ENCODE measurements at places on chromosomes 12 and 14. TPM values are rescaled to one million over a fixed set of nuclear protein-coding genes. Genes with fewer than 3 reads are reported as not detected.

The ESR2 gene
- 0.14 TPM for total RNA-seq

The GLT8D2 gene
- total RNA-seq = 0.16 TPM

The SLC7A8 gene
- total RNA-seq = 1.2 TPM

The CLEC6A gene
- total RNA-seq = not detected

The SYCP3 gene
- total RNA-seq = 0.21 TPM

The LRCOL1 gene
- not detected for total RNA-seq

The KRT6C gene
- not detected for total RNA-seq

The EML1 gene
- 2.2 TPM for total RNA-seq

The TAS2R8 gene
- total RNA-seq = not detected

The TIGAR gene
- total RNA-seq = 3.8 TPM

The TMEM179 gene
- total RNA-seq = 0.23 TPM

The CD69 gene
- 72.7 TPM for total RNA-seq

The DIO2 gene
- 0.21 TPM for total RNA-seq

The GPR132 gene
- total RNA-seq = 32.6 TPM

The SPTB gene
- 0.66 TPM for total RNA-seq

The PAX9 gene
- total RNA-seq = not detected

The PLA2G1B gene
- total RNA-seq = not detected

The RD3L gene
- total RNA-seq = not detected

Measured in activated naive CD4-positive, alpha-beta T cell treated with anti-CD3 and anti-CD28 coated beads, Interleukin-2, amount 50 U/mL, for 72 hours (primary cell).